GM18507 (cell line): ENCODE measurements at places on chromosomes 6 and 20.

DNA sequence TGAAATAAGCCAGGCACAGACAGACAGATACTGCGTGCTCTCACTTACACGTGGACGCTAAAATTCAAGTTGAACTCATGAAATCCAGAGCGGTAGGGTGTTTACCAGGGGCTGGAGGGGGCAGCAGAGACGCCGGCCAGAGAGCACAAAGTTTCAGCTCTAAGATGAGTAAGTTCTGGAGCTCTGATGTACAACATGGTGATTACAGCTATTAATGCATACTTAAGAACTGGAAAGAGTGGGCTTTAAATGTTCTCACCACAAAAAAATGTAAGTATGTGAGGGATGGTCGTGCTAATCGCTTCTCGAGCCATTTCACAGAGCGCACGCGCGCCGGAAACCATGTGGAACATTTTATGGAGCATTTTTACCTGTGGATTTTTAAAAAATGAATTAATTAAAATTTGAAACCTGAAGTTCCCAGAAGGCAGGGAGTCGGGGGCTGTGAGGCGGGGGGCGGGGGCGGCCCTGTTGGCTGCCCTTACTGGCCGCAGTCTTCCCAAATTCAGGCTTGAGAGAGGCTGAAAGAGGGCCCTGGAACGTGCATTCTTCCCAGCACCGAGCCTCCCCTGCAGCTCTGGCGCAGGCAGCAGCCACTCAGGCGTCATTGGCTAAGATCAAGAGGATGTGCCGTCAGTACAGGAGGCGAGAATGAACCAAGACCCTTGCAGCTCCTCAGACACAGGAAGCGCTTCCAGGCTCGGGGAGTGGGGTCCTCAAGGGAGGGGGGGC, 8.5 kb upstream of the SLCO4A1 start:
- DNase-seq, result no peak

DNA sequence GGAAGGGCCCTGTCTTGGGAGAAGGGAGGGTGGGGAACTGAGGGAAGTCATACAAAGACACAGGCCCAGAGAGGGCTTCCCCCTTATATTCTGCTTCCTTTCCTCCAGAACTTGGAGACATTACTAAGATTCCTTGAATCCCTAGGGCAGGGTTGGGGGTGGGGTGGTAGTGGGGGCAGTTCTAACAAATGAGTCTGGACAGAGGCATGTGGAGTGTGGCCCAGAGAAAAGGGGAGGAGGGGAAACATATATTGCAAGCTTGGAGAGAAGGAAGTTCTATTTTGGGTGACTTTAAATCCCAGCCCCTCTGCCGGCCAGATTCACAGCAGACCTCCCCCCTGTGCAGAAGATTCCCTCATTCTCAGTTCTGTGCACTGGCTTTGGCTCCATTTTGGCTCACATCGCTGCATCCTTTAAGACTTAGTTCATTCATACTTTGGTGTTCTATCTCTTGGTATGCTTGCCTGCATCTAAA, 43.7 kb downstream of the DAAM2 start:
- no peak for DNase-seq

- DNase-seq, result no peak
Measured at GRCh38 chr6:53896196-53896595, 101.4 kb downstream of the LRRC1 start.

DNA sequence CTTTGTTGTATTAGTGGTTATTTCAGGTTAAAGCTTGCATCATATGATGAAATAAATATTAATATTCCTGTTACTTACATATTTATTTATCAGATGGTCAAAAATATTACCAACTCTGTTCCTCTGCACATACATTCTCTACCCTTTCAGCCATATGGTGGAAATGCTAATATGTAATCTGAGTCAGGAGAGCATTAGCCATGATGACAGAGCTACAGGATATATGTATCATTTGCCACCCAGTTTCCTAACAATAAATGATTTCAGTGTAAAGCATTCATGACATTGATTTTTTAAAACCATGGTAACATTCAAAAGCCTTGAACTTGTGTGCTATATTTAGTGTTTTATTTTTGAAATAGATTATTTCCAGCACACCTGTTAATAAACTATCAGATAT, 16.6 kb downstream of the POPDC3 start:
- DNase-seq, result no peak

- DNase-seq, result no peak
Measured at GRCh38 chr6:148874698-148875293, 128.0 kb downstream of the UST start.

DNA sequence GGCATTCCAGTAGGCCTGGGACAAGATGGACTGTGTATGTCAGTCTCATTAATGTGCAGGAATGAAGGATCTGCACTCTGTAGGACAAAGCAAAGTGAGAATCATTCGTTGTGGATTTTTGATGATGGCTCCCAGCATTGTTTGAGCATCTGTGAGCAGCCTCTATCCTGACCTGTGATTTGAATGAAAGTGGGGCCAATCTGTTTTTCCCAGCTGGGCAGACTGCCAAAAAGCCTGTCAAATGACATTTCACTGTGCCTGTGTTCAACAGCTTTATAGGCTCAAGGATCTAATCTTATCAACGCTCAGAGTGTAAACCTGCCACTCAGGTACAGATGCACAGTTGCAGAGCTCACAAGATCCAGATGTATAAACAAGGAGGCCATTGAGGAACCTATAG, 86.7 kb upstream of the SYNDIG1 start:
- no peak for DNase-seq

- no peak for DNase-seq
Measured at GRCh38 chr6:116349216-116349615, 21.5 kb upstream of the DSE start.

GRCh38 chr6:156781861-156782631, 4.9 kb downstream of the ARID1B start:
- no peak for DNase-seq

- peak; percentile 8 for DNase-seq
Measured at GRCh38 chr6:107458672-107459282, 587 bp downstream of the PDSS2 start.

- peak; percentile 37 for DNase-seq
Measured at GRCh38 chr6:87139236-87139635, 16.1 kb upstream of the ZNF292 start.

DNA sequence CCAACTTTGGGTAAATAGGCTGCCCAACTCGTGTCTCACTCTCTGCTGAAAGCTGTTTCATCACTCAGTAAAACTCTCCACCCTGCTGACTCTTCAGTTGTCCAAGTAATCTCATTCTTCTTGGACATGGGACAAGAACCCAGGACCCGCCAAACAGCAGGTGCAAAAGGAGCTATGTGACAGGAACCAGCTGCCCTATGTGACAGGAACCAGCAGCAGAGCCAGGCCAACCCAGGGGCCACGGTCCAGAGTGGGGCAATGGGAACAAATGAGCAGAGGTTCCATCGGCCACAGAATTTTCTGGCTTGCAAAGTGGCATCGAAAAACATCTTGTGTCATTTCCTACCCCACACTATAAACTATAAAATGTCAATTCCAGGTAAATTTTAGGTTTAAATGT, 56.5 kb downstream of the MOXD1 start:
- no peak for DNase-seq

DNA sequence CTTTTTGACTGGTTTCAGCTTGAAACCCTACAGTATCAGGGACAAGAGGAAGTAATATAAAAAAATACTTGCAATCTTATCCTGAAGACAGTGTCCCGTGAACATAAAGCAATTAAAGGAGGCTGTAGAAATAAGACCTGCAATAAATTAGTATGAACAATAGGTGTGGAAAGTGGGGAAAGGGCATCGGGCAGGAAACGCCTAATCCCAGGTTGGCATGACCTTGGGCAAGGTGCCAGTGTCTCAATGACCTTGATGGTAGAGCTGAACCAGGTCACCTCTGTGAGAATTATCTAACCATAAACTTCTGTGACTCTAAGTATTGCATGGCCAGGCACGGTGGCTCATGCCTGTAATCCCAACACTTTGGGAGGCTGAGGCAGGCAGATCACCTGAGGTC, 115.2 kb downstream of the LY86 start:
- no peak for DNase-seq

DNA sequence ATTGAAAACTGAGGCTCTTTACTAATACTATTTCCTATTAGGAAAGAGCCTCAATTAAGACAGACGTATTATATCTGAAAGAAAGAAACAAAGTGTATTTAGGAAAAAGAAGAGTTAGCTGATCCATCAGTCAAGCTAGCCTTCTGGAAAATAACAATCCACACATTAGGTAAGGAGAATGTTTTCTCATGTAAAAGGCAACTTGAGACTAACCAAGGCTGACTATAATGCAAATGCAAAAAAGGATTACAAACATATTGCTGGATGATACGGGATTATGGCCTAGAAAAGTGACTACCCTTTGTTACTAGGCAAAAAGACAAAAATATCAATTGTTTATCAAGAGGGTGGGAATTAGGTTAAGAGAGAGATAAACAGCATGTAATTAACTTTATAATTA, 176.9 kb downstream of the RFPL4B start:
- DNase-seq, result no peak

DNA sequence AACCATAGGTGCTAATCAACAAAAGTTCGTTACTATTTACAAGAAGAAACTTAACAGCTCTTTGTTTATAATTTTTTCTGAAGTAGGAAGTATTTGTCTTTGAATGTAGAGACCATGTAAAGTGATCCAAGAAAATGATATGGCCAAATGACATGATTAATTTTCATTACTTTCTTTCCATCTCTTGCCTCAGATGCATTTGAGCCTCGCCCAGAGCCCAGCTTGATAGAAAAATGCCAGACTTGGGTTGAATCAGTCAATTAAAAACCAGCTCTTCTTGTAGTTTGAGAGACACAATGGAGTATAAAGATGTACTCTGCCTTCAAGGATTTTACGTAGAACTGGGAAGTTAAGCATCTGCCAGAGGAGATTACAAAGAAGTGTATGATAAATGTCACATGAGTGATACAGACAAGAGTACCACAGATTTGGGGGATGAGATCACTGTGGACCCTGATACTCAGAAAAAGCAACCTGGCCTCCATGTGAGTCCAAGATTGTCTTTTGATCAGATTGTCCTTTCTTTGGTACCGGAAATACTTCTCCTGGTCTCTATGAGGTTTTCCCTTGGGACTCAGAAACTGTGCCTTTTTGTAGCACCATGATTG, 92.5 kb upstream of the SUPT3H start:
- DNase-seq, result no peak

DNA sequence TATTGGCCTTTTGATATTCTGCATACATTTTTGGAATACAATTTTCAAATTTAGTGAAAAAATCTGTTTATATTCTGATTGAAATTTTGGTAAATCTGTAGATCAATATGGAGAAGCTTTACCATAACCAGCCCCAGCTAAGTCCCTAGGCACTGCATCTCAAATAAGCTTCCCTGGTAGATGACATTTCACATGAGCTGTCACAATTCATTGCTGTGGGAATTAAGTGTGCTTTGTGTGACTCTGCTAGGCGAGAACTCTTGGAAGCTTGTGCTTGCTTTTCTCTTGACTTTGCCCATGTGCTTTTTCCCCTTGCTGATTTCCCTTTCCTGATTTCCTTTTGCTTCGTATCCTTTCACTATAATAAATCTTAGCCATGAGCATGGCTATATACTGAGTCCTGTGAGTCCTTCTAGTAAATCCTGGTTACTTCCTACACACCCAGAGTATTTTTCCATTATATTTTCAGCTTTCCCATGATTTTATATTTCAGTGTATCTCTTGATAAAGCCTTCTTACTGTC, 166.5 kb upstream of the MMS22L start:
- DNase-seq, result no peak

DNA sequence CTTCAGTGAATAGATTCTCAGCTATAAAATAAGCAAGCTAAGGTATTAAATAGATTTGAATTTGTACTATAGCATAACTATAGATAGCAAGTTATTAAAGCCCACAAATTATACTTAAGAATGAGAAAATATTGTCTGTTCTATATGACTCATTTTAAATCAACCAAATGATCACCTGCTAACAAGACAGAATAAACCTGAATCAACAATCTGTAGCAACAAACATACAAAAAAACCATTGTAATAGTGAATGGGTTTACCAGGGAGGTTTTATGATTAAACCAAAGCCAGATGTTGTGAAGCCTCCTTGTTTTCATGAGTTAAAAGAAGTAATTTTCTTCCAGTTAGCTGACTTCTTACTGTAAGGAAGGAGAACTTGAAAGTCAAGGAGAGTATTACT, 71.9 kb upstream of the HTR1B start:
- no peak for DNase-seq

DNA sequence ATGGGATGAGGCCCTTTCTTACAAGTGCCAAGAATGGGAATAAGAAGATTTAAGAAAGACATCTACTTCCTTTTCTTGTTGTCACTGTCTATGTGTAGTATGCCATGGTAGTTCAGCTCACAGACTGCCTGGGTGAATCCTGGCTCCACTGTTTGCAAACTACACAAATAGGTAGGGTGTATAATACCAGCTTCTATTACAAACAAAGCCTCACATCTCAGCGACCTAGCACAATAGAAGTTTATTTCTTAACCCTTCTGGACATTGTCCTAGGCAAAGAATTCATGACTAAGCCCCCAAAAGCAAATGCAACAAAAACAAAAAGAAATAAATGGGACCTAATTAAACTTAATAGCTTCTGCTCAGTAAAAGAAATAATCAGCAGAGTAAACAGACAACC, 74.5 kb downstream of the LINC00237 start:
- no peak for DNase-seq

DNA sequence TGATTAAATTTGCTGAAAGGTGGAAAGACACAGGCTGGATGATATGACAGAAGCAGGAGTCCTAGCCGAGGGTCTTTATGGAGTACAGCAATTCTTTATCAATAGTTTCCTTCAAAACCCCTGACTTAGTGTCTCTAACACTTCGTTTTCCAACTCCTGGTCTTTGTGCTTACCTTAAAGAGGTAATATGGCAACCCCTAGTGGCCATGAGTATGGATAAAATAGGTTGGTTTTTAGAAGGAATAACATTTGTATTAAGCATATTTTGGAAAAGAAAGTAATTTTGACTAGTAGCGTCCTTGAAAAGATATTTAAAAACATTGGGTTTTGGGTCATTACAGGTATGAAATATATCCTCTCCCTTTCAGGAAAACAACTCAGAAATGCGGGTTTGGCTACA, 51.9 kb downstream of the VGLL2 start:
- DNase-seq, result no peak

- no peak for DNase-seq
Measured at GRCh38 chr20:42341654-42342053, 723.5 kb upstream of the CHD6 start.

DNA sequence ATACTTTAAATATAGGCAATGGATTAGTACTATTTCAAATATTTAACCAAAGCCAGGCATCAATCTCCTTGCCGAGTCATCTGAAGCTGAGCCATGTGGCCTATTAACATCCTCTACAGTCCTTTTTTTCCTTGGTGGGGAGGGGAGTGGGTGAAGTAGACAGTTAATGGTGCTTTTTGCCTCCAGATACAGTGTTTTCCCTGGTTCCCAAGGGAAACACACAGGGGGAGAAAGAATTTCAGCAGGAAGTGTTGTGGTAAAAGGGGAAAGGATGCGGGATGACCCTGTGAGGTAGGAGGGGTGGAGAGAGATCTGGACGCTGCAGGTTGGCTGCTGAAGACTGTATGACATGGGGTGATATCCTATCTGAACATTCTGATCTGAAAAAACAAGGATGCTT, 9.6 kb downstream of the CLDN20 start:
- DNase-seq, result no peak

GRCh38 chr6:89047473-89047872, 33.1 kb upstream of the PNRC1 start:
- no peak for DNase-seq
